ENCODE measurements at places on chromosomes 6 and 20.

- DNase-seq = no peak
Measured at GRCh38 chr6:53241938-53242337, 93.3 kb upstream of the GCM1 start.

GRCh38 chr6:40720375-40720748 is 133.2 kb upstream of the LRFN2 start:
- peak; percentile 55 for DNase-seq

DNA sequence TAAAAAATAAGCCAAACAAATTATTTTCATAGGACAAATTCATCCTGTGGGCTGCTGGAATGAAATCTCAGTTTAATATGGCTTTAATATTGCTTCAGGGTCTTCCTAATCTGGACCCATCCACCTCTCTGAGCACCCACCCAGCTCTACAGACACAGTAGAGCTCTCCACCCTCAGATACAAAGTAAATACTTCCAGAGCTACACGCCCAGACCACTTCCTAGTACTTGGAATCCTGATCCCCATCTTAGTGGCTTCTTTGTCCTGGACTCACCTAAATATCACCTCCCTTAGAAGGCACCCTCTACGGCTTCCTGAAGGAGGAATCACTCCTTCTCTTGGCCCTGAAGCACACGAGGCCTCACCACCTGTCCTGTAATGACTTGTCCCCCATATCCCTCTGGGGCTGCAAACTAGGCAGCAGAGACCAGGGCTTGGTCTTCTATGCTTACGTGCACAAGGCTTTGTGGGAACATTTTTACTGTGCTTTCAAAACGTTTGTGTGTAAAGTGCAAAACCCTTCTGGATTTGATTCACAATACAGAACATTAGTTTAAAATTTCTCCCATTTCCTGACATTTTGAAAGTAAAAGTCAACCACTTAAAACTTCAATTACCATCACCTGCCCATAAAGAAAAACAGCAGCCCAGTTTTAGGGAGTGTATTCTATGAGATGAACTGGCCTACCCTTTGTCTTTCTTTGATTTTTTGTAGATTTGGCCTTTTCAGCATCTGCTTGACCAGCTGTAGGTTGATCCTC is 2.4 kb downstream of the CTCFL start:
- DNase-seq = no peak

DNA sequence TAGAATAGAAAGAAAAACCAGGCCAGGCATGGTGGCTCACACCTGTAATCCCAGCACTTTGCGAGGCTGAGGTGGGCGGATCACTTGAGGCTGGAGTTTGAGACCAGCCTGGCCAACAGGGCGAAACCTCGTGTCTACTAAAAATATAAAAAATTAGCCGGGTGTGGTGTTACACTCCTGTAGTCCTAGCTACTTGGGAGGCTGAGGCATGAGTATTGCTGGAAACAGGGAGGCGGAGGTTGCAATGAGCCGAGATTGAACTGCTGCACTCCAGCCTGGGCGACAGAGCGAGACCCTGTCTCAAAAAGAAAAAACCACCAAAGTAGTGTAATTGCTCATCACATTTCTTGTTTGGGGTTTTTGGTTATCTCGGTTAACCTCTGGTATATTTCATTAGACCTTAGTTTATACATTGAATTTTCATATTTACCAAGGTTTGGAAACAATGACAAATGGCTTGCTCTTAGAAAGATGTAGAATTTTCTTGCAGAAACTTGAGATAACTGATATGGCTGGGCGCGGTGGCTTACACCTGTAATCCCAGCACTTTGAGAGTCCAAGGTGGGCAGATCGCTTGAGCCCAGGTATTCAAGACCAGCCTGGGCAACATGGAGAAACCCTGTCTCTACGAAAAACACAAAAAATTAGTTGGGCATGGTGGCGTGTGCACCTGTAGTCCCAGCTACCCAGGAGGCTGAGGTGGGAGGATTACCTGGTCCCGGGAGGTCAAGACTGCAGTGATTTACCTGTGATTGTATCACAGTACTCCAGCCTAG is 14.2 kb downstream of the ITCH start:
- no peak for DNase-seq

DNA sequence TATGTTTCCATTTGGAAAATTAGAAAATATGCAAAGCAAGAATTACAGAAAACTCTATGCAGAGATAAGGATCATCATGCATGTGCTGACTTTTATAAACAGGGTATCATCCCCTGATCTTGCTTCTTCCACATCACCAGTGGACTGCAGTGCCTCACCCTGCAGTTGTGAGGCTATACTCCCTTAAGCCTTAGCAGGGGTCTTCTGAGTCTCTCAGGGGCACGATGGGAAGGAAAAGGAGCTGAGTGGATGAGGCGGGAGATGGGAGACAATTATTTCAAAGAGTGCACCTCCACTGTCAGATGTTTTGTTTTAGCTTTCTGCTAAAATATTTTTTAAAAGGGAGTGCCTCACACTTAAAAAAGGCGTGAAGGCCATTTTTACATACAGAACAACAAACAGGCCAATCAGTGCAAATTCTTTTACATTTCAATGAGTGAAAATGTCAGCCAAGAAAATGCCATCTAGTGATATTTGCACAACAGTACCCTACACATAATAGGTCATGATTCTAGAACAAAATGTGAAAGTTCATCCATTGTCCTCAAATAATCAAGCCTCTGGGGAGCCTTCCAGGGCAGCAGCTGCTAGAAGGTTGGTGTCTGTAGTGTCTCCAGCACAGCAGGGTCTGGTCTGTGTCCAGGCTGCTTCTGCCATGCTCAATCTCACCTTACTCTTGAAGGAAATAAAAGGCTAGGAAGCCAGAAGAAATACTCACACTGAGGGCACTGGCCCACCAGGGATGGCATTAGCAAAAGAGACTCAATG is 13.2 kb upstream of the SERPINB9 start:
- DNase-seq = no peak

DNA sequence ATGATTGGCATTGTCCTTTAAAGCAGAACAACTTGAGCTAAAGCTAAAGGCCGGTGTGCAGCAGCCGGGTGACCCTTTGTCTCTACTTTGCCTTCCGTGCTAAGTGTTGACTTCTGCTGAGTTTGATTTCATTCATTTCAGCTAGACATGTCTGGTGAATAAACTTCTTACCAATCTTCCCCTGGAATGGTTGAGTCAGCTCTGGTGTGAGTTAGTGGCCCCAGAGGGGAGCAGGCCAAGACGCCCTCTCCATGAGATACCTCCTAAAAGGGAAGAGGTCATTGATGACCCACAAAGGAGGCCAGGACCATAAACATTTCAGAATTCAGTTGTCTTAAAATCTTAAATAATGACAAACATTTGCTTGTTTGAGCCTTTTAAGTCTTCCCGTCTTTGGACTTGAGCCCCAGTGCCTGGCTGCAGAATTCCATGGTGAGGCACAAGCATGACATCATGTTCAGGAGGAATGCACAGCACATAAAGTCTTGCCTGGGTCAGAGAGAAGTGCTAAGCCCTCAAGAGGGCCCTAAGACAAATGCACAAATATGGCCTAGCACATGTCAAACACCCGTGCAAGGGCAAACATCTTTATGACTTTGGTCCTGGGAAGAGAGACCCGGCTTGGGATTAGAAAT is 96.3 kb upstream of the NEDD9 start:
- DNase-seq = no peak

- DNase-seq = no peak
Measured at GRCh38 chr20:36469973-36470372, 71.3 kb upstream of the MYL9 start.

GRCh38 chr6:158839796-158840195 is 20.6 kb upstream of the EZR start:
- DNase-seq = no peak

DNA sequence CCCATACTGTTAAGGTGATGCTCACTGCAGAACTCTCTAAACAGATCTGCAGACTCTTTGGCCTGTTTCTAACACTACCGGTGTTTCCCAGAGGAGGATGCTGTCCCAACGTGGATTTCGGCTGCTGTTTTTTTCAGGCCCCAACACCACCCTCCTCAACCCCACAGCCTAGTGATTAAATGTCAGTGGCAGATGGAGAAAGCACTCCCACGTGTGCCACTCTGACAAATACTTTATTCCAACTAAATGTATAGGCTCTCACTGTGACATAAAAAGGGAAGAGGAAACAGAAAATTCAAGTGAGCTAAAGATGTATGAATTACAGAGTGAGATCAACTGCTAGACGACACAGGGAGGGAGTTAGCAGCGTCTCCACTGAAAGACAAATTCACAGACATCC is 3.6 kb downstream of the TBC1D20 start:
- no peak for DNase-seq

DNA sequence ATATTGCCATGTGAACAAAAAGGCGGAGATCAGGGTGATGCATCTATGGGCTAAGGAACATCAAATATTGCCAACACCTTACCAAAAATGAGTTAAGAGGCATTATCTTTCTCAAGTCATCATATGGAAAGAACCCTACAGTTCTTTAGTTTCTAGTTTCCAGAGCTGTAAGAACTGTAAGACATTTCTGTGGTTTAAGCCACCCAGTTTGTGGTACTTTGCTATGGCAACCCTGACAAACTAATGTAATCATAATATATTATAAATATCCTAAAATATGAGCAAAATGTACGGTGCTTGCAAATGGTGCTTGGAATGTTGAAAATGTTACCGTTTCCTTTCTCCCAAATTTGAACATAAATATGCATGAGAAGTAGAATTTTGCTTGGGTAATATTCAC is 349.6 kb downstream of the PHF3 start:
- no peak for DNase-seq

- DNase-seq = no peak
Measured at GRCh38 chr20:2671977-2672376, 8.0 kb upstream of the IDH3B start.

DNA sequence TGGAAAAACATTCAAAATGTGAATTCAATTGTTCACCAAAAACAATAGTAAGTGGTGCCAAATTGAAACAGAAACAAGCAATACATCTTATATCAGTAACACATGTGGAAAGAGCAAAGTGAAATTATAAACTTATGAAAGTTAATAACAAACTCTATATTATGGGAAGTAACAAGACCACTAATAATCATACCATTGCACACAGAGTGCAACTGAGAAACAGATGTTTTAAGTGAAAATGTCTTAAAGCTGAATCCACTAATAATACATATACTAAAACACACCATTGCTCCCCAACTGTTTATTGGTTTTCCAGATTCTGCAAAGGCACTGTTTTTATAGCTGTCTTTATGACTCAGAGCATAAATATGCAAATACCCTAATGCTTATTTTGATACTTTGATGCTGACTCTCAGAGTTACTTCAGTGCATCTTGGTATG is 292.3 kb downstream of the RFPL4B start:
- no peak for DNase-seq

DNA sequence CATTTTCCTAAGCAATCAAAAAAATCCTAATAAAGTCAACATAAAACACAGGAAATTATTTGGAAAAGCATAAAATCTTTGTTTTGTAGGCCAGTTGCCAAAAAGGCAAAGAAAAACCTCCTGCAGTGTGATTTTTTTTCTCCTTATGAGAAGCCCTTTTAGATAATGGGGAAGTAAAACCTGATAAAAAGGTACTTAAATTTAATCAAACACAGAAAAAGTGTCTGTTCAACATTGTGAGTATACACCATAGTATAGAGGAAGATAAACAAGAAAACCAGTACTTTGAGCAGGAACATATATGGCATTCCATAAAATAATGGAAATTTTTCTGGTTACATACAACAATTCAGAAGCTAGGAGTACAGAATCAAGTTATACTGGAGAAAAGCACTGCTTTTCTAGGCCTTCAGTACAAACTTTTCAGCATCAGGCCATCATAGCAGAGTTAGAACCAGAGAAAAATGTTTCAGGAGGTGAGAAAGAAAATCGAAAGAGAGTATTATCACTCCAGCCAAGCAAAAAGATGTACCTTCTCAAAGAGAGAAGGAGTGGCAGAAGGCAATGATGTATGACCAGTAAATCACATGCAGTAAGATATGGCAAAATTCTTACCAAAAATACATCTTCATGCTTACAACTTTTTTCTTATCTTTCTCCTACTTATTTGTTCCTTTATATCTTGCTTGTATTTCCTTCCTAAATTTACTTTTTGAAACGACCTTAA is 494.9 kb downstream of the KIF16B start:
- DNase-seq = no peak

GRCh38 chr6:158324136-158324535 is 11.9 kb downstream of the TULP4 start:
- no peak for DNase-seq

DNA sequence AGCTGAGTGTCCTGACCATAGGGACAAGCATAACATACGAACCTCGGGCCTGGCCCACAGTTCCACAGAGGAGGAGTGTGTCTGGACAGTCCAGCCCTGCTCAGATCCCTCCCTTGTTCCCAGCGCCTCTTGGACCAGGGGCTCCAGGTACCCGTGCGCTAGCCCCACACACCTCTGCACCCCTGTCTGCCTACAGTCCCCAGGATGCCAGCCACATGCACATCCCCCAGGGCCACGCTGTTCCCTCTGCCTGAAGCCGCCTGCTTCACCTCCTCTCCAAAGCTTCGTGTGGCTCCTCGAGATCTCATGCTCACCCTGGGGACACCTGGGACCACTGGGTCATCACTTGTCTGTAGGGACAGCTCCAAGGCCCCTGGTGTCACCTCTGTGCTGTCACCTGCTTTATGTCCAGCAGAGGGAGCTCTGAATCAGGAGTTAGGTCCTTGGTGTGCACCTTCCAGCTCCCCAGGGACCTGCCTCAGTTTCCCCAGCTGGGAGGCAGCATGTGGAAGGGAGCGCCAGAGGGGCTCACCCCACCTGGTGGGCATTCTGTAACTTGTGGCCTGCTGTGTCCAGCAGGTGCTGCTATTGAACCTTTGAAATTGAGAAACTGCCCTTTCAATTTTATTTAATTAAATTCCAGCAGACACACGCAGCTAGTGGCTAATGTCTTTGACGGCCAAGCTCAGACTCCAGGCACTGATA is 7.3 kb upstream of the YTHDF1 start:
- DNase-seq = peak; percentile 50

DNA sequence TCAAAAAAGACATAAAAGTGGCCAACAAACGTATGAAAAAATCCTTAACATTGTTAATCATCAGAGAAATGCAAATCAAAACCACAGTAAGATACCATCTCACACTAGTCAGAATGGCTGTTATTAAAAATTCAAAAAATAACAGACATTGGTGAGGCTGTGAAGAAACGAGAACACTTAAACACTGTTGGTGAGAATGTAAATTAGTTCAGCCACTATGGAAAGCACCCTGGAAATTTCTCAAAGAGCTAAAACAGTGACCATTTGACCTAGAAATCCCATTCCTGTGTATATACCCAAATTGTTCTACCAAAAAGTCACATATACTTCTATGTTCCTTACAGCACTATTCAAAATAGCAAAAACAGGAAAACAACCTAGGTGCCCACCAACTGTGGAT is 24.9 kb upstream of the NT5E start:
- no peak for DNase-seq

- no peak for DNase-seq
Measured at GRCh38 chr6:1400126-1400850, 10.9 kb downstream of the FOXF2 start.

GRCh38 chr6:26660000-26660361 is 435 bp upstream of the ZNF322 start:
- no peak for DNase-seq

GRCh38 chr20:57614490-57615444 is 5.5 kb downstream of the ZBP1 start:
- no peak for DNase-seq
